ENCODE measurements at places on chromosomes 13 and 19. TPM values are rescaled to one million over a fixed set of nuclear protein-coding genes. Genes with fewer than 3 reads are reported as not detected.

GRCh38 chr19:16125737-16126495, 14.2 kb downstream of the RAB8A start:
- no peak for DNase-seq

DNA sequence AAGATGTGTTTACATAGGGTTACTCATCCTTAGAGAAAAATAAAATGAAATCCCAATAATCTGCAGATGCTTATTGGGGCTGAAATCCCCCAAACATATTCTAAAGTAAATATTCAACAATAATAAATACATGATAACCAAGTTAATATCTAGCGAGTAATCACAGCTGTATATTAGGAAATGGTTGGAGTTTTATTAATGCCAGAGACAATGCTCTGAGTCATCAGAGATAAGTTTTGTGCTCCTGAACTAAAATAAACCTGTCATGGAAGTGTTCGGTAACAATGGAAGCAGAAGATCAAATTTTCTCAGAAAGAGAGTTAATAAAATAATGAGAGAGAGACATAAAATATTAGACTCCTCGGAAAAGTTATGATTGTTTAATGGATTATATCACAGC, 31.4 kb downstream of the FLT1 start:
- DNase-seq, result no peak

DNA sequence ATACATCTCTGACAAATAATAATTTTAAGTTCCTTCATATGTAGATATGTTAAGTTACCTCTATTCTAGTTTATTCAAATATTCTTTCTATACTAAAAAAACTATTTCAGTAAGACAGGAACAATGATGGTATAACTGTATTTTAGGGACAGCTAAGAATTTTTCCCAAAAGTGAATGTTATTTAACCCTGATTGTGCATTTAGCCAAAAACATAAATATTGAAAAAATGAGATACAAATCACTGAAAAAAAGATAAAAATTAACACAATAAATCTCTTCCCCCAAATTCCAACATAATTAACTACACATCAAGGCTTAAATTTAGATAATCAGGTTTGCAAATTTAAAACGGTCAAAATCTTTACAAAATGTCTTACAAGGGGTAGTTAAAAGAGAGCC, 58.1 kb downstream of the KCNRG start:
- no peak for DNase-seq

DNA sequence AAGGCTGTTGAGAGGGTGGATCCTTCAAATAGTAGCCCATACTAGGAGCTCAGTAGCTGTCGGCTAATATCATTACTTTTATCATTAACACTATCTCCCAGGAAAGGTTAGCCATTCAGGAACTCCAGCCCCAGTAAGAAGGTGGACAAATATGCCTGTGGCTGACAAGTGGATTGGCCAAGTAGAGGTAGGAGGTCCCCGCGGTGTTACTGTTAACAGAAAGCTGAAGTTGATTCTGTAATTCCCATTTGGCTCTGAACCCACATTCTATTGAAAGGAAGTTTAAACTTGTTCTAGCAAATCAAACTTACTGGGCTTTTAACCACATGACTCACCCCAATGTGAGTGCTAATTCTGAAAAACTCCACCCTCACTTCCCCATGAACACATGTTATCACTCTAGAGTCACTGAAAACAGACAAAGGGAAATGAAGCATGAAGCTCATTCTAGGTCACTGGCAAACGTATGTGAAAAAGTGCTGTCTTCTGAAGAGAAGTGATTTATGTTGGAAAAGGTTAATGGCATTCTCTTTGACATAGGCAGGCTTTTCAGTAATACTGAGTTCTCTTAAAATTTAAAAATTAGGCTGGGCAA, 273.5 kb downstream of the FGF14 start:
- peak; percentile 93 for DNase-seq

DNA sequence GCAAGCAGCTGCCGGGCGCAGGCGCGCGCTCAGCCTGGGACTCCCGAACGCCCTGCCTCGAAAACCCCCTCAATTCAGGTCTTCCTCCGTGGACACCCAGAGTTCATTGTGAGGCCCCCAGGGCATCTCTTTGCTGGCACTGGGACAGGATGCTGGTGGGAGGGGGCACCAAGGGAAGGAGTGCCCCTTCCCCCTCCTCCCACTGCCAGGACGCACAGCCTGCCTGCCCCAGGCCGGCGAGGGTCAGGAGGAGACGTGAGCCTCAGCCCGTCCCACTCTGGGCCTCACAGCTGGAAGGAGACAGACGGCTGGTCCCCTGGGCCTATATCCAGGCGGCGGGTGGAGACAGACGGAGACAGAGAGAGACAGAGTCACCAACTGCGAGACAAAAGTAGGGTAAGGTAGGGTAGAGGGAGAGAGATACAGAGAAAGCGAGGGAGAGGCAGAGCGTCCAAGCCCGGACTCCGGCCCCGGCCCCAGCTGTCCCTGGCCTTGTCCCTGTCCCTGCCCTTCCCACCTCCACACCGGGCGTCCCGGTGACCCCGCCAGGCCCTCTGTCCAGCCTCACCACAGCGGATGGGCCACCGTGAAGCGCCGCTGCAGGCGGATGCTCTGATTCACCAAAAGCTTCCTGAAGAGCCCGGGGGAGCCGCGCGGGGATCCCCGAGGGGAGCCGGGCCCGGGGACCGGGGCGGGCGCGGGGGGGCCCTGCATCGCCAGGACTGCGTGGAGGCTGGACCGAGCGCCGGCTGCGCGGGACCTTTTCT, at the start of gene PDE4C:
Gene PDE4C, minus strand, starts transcription at position 737 of the 767 bp plus-strand sequence. Its CDS starts 23 bp downstream, at position 714.
- no peak for DNase-seq

Gene SPTBN4
- 6.3 TPM for total RNA-seq

DNA sequence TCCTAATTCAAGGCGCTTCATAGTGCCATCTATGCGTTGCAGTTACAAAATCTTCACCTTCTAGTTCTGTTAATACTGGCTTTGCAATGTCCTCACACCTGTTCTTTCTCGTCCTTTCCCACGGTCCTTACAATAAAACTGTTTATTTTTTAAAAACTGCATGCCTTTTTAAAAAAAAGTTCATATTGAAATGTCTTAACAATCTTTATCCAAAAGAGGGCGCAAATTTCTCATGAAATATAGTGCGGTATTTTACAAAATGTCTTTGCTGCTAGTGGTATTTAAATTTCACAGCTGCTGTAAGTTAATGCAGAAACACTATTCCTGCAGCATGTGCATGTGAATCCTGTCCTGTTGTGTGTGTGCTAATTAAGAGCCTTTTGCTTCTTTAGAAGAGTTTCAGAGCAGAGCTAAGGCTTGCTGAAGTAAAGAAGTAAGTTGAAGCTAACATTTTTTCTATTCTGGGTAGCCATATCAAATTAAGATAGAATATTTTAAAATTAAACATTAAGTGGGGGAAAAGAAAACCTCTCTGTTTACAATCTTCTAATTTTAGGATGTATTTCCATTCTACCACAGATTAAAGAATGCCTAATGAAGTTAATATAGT, 15.8 kb upstream of the CLDN10 start:
- DNase-seq, result peak; percentile 27

- no peak for DNase-seq
Measured at GRCh38 chr19:17532116-17532515, 20.7 kb downstream of the PGLS start.

Gene LRRC25
- total RNA-seq, result not detected

Gene FGF22
- not detected for total RNA-seq

Gene ANKRD24
- 1.9 TPM for total RNA-seq

- DNase-seq, result no peak
Measured at GRCh38 chr19:39595950-39596349, 6.4 kb upstream of the LGALS13 start.
